Substantia nigra (tissue), 51 donors: ENCODE measurements at places on chromosomes 5 and 9.

GRCh38 chr9:117122953-117123352, 291.9 kb downstream of the ASTN2 start:
- no peak for DNase-seq

DNA sequence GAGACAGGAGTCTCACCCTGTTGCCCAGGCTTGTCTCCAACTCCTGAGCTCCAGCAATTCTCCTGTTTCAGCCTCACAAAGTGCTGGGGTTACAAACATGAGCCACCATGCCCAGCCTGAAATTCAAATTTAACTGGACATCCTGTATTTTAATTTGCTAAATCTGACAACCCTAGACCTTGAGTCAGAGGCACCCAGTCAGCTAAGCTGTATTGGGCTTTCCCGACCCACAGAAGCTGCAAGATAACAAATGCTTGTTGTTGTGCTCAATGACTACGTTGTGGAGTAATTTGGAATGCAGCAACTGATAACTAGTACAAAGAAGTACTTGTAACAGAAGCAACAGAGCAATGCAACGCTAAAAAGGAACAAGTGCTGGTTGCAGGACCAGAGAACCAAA, 533.1 kb downstream of the NTRK2 start:
- DNase-seq: no peak

- DNase-seq: no peak
Observed at GRCh38 chr9:88291856-88292255, 96.4 kb upstream of the SPIN1 start.

DNA sequence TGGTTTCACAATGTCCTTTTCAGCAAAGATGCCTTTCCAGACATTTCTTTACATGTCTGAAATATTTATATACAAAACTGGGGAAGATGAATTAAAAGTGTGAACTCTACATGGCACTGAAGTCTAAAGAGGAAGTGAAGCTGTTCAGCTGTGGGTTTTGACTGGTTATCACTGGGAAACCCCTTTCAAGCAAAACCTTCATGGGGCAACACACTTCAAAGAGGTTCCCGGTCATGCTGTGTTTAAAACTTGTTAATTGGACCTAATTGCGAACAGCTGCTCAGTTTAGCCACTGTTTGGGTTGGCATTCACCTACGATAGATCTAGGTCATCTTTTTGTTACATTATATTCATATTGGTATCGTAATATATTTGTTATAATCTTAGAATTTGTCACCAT, 20.0 kb upstream of the GDNF start:
- no peak for DNase-seq

- DNase-seq: no peak
Observed at GRCh38 chr5:168317521-168318147, 26.2 kb downstream of the WWC1 start.

DNA sequence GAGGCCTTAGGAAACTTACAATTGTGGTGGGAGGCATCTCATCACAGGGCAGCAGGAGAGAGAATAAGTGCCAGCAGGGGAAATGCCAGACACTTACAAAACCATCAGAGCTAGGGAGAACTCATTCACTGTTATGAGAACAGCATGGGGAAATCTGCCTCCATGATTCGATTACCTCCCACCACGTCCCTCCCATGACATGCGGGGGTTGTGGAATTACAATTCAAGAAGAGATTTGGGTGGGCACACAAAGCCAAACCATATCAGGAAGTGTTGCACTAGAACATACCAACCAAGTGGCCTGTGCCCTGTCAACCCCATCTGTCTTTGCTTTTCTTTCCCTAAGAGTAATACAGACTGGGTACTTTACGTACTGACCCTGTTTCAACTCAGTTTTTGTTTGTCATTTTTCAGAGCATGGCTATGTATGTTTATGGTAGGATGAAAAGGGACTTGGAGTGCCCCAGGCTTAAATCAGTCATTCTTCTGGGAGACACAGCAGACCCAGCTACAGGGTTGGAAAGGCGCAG, 58.3 kb upstream of the TGFBR1 start:
- DNase-seq: no peak

DNA sequence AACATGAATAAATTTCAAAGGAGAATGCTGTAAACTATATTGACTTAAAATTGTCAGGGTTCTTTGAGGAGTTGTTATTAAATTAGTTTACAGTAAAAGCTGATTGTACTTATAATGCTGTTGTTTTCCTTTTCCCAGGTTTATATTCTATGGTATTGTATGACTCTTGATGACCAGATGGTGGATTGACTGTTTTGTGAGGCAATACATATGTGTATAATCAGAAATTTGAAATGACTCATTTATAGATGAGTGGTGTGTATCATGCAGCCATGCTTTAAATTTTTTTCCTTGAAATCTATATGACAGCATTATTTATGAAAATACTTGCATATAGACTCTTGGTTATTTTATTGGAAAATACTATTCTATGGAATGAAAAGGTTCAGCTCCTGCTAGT, 195.3 kb downstream of the CNTLN start:
- no peak for DNase-seq

DNA sequence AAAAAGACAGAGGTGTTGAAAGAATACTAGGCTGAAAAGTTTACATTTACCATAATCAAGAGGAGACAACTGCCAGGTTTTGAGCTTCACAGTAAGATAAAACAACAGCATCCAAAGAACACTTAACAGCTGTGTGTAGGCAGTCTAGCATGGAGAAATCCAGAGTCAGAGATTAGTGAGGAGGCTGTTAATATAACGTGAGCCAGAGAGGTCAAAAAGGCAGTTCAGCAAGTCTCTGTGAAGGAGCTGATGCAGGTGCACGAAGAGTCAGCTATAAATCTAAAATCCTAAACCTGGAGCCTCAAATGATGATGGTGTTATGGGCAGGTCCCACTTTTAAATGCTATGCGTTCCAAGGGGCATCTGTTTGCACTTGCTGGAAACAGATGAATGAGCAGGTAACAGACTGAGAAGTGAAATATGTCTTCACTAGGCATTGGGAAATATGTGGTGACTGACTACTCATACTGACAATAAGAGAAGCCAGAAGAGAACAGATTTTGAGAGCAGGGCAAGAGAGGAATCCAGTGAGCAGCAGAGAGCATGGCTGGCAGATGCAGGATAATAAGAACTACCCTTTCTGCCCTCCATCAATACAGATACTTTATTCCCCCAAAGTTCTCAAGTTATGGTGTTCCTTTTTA, 8.7 kb downstream of the APTX start:
- no peak for DNase-seq

GRCh38 chr9:107323836-107324585, 40.9 kb downstream of the RAD23B start:
- no peak for DNase-seq

DNA sequence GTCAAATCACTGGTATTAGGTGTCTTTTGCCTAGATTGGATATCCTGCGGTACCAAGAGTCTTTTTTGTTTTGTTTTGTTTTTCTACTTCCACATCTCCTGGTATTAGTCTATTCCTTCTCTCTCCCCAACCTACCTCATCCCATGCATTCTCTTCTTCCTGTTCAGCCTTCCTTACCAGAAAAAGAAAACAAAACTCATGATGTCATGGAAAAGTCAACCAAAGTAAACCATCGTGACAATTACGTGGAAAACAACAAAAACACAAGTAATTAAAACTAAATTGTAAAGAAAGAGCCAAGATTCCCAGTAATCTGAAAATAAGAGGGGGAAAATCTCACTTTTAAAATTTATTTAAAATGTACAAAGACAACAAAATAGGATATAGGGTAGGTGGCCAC, 38.3 kb downstream of the TMEM167A start:
- no peak for DNase-seq

GRCh38 chr9:18741359-18741758, 267.4 kb downstream of the ADAMTSL1 start:
- DNase-seq: no peak

- no peak for DNase-seq
Observed at GRCh38 chr9:113947941-113948340, 71.8 kb downstream of the ZNF618 start.

- no peak for DNase-seq
Observed at GRCh38 chr9:16661816-16662215, 208.7 kb downstream of the BNC2 start.

DNA sequence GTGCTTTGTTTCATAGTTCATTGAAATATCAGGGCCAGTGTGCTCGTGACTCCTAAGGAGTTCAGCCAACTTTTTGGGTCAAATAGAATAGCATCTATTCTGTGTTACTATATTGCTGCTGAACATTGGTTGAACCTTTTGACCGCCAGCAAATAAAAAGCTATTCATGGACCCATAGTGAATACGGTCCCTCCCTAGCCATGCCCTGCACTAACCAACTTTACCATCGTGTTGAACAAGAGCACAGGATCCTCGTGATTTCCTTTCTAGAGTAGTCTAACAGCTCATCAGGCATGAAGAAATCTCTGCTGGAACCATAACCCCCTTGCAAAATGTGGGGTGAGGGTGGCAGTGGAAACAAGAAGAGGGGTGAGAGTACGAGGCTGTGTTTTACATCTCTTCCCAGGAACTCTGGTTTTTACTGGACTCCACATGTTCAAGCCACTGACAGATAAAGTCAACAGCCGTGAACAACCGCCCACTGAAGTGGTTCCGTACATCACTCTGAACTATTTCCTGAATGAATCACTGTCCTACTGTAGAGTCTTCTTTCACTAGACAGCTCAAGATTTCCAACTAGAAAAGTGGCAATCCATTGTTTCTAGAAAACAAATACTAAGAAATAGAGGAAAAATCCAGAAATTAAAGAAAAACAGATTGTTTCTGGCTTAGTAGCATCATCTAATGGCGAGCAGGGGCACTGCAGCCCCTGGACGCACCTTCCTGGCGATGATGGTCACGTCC, 70.1 kb upstream of the SPATA31E1 start:
- DNase-seq: no peak

GRCh38 chr5:138533973-138534941, 8.8 kb downstream of the ETF1 start:
- no peak for DNase-seq

DNA sequence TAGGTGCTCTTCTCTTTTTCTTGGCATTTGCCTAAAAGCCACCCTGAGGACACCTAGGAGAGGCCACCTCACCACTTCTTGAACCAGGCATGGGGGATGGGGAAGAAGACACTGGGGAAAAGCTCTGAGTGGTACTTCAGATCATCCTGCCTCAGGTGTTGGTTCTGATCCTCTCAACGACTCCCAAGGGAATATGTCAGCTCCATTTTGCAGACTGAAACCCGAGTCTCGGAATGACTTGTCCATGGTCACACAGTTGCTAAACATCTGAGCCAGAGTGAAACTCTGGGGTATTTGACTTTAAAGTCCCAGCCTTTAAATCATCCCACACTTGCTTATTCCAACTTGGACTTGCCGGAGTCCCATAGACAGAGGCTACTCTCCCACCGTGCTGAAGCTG, 120.6 kb upstream of the GABRP start:
- DNase-seq: no peak

DNA sequence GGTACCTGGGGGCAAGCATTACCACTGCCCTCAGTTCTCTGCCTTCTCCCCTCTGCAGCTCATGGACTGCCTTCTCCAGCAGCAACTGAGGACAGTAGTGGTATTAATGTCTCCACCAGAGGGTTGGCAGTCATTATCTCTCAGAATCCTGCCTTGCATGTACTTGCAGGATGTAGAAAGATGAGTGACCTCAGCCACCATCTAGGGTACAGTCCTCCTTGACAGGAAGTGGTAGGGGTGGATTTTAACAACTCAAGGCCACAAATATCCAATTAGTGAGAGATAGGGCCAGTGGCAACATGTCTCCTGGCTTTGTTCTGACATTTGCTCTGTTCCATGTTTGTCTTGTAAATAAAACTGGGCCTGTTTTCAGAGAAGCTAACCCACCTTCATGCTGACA, 47.2 kb downstream of the F2R start:
- DNase-seq: no peak

- DNase-seq: no peak
Observed at GRCh38 chr5:10652151-10652550, 88.3 kb downstream of the ANKRD33B start.

DNA sequence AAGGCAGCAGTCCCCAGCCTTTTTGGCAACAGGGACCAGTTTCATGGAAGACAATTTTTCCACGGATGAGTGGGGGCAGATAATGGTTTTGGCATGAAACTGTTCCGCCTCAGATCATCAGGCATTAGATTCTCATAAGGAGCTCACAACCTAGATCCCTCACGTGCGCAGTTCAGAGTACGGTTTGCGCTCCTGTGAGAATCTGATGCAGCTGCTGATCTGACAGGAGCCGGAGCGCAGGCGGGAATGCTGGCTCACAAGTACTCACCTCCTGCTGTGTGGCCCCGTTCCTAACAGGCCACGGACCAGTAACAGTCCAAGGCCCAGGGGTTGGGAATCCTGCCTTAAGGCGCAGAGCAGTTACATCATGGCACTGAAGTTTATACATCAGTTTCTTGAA, 3.3 kb upstream of the BRD3 start:
- no peak for DNase-seq

DNA sequence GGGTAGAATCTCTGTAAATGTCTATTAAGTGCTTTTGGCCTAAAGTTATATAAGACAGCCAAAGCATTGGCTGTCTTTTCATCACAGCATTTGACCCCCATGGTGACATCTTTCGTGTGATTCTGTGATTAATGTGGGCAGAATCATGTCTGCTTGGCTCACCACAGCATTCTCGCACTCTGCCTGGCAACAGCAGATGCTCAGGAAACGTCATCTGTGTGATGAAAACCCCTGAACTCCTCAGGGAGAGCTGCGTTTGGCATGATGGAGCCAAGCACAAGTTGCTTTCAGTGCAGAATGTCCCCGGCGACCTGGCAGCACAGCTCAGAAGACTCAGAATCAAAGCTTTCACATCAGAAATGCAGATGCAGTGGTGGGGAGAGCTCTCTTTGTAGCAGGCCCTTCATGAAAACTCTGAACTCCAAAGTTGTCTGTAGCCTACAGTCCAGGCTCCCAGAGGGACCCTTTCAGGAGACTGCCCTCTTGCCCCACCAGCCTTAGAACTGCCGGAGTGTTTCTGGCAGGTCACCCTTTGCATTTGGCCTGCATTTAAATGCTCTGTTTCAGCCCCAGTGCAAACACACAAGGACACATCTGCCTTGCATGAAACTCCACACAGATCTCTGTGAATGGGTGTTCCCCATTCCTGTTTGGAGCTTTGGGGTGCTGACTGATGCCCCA, 155.6 kb upstream of the PANK3 start:
- no peak for DNase-seq

- DNase-seq: no peak
Observed at GRCh38 chr5:109705596-109705995, 15.9 kb downstream of the MAN2A1 start.

DNA sequence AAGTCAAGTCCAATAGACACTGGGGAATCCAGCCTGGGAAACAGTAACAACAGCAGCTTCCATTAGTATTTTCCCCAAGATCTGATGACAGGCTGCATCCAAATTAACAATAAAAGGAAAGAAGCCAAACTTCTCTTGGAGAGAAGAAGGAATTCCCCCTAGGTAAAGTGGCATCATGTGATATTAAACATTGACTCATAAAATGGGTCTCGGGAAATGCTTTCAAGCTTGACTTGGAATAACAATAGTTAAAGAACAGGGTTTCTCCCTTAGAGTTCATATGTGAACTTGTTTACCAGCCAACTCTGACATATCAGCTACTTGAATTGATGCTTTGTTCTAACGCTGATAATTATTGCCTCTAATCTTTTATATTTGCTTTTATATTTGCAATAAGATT, 45.4 kb downstream of the ENTREP1 start:
- DNase-seq: no peak
